ENCODE measurements at places on chromosomes 1 and 21. TPM values are rescaled to one million over a fixed set of nuclear protein-coding genes. Genes with fewer than 3 reads are reported as not detected.

DNA sequence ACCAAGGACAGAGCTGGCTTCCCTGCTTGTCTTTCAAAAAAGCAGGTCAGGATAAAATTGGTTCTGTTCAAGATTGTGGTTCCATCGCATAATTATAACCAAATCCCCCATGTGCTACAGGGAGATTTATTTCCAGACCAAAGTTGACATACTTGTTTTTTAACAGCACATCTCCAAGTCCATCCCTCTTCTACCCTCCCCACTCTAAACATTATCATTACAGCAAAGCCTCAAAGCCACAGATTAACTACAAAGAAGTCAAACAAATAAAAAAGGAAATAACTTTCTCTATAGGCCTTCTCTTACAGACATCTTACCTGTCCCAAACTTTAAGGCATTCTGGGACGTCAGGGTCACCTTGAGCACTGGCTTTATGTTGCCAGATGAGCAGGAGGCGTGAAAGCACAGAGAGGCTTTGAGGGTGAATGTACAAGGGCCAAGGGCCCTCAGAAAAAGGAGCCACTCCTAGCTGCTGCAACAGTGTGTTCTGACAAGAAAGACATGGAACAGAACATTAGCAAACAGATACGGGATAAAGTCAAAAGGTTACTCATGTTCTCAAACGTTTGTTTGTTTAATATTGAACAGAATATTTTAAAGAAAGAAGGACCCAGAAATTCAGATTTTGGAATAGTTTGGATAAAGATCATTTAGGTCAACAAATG is 31.2 kb downstream of the UBR4 start:
- DNase-seq, result no peak

- no peak for DNase-seq
Measured at GRCh38 chr1:30044656-30045144, 678.7 kb downstream of the MATN1 start.

GRCh38 chr1:65992831-65993271 is 200.2 kb downstream of the PDE4B start:
- no peak for DNase-seq

GRCh38 chr1:165857046-165857801 is 29.8 kb downstream of the UCK2 start:
- no peak for DNase-seq

DNA sequence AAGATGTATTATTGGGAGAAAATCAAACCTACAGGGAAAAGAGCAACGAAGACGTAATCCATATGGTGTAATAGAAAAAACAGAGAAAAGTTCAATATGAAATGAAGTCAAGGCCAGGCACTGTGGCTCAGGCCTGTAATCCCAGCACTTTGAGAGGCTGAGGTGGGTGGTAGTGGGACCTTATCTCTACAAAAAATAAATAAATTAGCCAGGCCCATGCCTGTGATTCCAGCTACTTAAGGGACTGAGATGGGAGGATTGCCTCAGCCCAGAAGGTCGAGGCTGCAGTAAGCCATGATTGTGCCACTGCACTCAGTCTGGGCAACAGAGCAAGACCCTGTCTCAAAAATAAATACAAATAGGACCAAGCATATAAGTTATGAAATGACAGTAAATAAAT is 11.4 kb downstream of the DESI2 start:
- no peak for DNase-seq

AKR7A2 gene
- 96.0 TPM for total RNA-seq

- no peak for DNase-seq
Measured at GRCh38 chr1:42730002-42730401, 10.0 kb downstream of the CLDN19 start.

DNA sequence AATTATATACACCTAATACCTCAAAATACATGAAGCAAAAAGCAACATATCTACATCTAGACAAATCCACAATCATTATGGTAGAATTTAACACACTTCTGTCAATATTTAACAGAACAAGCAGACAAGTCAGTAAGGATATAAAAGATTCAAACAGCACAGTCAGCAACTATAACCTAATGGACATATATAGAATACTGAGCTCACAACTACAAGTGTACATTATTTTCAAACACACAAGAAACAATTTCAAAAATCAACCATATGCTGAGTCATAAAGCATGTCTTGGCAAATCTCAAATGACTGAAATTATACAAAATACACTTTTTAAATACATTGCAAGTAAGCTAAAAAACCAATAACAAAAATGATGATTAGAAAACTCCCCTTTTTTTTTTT is 178.0 kb downstream of the TOMM20 start:
- no peak for DNase-seq

- peak; percentile 26 for DNase-seq
Measured at GRCh38 chr1:193589597-193590040, 403.2 kb upstream of the B3GALT2 start.

- DNase-seq, result no peak
Measured at GRCh38 chr1:104932030-104932915, 1182.6 kb downstream of the AMY1C start.

- no peak for DNase-seq
Measured at GRCh38 chr1:241551759-241552638, 19.8 kb downstream of the KMO start.

- peak; percentile 69 for DNase-seq
Measured at GRCh38 chr1:70156529-70157120, 48.8 kb downstream of the LRRC40 start.

DNA sequence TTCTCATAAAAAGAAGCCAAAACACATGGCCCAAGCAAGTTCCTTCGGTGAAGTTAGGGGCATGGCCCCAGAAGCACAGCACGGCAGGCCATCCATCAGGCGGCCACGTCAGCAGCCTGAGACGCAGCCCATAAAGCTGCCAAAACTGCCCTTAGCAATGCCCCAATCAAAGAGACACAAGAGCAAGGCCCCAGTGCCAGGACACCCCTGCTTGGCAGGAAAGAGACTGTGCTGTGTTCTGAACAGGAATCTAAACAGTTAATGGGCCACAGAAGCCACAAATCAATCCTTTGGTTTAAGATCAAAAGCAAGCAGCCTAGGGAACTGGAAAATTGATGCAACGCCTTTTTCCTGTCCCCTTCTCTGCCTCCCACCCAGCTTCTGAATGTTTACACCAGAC is 497.0 kb upstream of the USP24 start:
- DNase-seq, result no peak

S100A10 gene
- total RNA-seq, result 801 TPM

DNA sequence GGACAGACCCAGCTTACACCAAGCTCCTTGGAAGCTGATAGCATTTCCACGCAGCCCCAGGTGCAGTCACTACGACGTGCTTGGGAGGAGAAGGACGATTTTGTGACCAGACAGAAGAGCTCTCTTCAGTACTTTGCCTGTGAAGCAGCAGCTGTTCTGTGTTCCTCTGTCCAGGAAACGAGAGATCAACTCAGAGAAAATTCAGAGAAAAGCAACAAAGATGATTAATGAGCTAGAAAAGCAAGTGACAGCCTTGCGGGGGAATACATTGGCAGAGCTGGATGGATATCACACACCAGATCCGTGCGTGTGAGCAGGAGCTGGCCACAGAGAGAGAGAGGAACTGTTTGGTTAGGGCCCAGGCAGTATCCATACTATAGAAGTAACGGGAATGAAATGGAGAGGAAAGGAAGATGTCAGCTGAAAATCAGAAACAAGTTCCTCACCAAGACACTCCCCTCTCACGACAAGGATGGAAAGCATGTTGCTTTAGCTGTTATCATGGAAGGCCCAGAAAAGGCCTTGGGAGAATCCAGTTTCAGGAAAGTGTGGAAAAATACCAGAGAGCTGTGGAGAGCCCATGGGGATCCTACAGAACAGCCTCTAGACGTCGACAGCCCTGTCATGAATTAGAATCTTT is 106.2 kb downstream of the TOMM20 start:
- DNase-seq, result no peak

CAMK1G gene
- total RNA-seq, result not detected

- no peak for DNase-seq
Measured at GRCh38 chr1:178926046-178926445, 55.2 kb upstream of the ANGPTL1 start.

ATP1A4 gene
- total RNA-seq, result not detected

GRCh38 chr1:153791648-153792253 is 16.5 kb downstream of the SLC27A3 start:
- peak; percentile 81 for DNase-seq

DNA sequence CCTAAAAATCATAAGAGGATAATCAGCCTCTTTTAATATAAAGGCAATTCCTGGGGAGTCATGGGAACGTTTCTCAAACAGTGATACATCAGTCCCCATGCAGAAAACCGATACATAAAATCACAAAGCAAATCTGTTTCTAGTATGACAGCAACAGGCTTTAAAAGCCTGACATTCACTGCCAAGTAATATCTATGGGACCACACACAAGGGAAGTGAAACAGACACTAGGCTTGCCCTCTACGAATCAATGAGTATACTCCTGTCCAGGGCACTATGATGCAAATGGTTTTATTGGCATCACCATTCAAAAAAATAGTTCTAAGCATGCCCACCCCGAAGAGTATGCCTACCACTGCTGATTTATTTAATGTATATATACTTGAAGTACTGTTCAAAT is 54.4 kb downstream of the TIAM1 start:
- no peak for DNase-seq

CDC42BPA gene
- 36.9 TPM for total RNA-seq

TGFB2 gene
- total RNA-seq, result 65.5 TPM

GRCh38 chr1:39452540-39452939 is 38.9 kb upstream of the BMP8A start:
- DNase-seq, result no peak

SLFNL1 gene
- 0.17 TPM for total RNA-seq

DNA sequence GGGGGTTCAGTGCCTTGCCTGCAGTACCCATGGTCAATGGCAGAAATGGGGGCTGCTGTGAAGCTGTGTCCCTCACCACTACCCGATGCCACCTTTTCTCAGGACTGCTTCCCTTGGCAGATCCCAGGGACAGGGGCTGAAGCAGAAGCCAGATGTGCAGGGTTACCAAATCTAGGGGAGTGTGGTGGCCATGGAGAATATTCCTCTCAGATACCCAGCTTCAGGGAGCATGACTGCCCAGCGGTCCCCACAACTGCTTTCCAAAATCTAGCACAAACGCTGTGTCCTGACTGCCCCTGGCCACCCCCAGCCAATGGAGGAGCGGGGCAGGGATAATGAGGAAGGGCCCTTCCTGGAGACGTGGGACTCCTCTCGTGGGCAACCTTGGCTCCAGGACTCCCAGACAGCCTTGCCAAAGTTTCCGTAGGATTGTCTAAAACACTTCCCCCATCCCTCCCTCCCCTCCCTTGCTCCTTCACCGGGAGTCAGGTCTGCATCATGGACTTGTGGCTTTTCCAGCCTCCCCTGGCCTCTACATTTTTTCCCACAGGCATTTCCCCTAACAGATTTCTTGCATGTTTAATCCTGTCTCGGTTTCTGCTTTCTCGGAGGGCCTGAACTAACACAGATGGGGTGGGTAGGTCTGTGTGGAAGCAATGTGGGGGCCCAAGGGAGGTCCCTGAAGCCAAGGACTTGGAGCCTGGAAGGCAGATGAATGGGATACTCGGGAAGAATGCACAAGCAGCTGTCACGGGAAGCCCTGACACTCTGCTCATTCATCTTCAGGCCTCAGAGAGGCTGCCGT is 80.5 kb downstream of the OMA1 start:
- no peak for DNase-seq

DNA sequence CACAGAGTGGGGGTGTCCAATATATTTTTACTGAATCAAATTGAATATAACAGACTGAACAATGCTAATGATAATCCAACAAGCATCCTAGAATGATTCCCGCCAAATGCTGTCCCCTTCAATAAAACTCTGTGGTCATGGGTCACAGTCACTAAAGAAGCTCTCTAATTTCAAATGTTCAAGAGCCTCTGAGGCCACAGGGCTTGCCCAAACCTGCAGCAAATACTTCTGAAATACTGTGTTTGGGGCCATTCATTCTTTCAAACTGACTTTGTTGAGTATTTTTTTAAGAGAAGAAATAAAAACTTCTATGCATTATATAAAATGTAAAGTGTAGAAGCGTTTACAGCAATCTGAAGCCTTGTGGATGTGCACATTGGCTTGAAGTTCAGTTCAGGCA is 7.6 kb upstream of the BEND5 start:
- DNase-seq, result no peak

GPR3 gene
- 0.50 TPM for total RNA-seq

DNA sequence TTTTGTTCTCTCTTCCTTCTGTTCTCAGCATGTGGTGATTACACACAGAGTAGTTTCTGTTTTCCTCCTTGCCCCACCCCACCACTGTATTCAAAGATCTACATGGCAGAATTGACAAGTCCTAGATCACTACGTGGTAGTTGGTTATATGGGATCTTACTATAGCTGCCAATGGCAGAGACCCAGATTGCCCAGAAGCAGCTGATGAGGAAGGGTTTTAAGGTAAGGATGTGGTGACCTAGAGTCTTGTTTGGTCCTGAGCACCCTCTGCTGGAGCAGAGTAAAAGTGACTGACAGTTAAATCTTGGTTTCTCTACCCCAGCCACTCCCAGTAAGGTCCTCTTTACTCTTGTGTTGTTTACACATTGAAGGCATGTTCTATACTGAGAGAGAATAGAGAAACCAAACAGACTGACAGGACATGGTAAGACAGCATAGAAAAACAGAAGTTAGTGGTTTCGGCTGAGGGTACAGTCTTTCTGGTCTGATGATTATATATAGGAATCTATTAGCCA is 22.8 kb upstream of the STRIP1 start:
- peak; percentile 41 for DNase-seq

DNA sequence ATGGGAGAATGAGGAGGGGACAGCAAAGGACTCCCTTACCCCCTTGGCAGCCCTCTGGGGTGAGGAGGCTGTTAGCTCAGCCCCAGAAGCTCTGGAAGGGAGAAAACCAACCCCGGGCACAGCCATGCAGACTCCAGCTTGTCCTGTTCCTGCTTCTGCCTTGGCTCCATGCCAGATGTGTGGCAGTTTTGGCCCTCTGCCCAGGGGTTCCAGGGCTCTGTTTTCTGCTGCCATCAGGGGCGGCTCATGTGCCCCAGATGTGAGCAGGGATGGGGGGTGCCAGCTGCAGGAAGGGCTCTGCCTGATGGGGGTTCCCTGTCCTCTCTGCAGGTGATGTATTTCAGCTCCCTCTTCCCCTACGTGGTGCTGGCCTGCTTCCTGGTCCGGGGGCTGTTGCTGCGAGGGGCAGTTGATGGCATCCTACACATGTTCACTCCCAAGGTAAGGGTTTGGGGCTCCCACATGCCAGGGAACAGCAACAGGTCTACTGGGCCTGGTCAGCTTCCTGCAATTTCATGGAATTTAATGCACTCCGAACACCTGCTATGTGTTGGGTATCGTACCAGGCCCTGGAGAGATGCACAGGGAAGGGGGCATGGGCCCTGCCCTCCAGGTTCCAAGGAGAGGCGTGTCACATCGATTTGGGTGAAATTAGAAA is 26.1 kb downstream of the SLC6A17 start:
- DNase-seq, result no peak

GRCh38 chr1:218513328-218513727 is 168.2 kb downstream of the TGFB2 start:
- DNase-seq, result no peak

- DNase-seq, result no peak
Measured at GRCh38 chr1:201655910-201656309, 117.0 kb downstream of the NAV1 start.

LORICRIN gene
- total RNA-seq, result not detected

COL6A1 gene
- total RNA-seq, result 329 TPM

Data from A172 (cell line).